Heart left ventricle (tissue), 16 donors: ENCODE measurements at places on chromosomes 13 and 19. TPM values are rescaled to one million over a fixed set of nuclear protein-coding genes. Genes with fewer than 3 reads are reported as not detected.

CCDC9 gene
- total RNA-seq: 6.7 TPM

PEX11G gene
- total RNA-seq: 2.9 TPM

FOSB gene
- total RNA-seq: 0.23 TPM

TJP3 gene
- total RNA-seq: not detected

PSG3 gene
- not detected for total RNA-seq

PSG6 gene
- total RNA-seq: not detected

VSTM1 gene
- total RNA-seq: not detected

APLP1 gene
- 8.9 TPM for total RNA-seq

CEACAM1 gene
- total RNA-seq: 2.5 TPM

ZNF223 gene
- total RNA-seq: 3.2 TPM

SYCN gene
- total RNA-seq: not detected

DNA sequence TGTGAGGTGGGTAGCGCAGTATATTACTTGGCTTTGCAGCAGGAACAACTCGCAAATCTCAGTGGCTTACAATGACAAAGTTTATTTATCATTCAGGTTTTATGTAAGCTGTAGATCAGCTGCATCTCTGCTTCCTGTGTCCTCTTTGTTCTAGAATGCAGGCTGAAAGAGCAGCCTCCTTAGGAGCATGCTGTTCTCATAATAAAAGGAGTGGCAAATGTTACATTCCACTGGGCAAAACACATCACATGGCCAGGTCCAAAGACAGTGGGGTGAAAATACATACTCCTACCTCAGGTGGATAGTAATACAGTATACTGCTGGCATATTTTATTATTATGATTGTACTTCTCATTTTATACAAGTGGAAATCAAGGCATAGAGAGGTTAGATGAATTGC lies 1.2 kb upstream of the CSNK1A1L start:
- DNase-seq: no peak

DNA sequence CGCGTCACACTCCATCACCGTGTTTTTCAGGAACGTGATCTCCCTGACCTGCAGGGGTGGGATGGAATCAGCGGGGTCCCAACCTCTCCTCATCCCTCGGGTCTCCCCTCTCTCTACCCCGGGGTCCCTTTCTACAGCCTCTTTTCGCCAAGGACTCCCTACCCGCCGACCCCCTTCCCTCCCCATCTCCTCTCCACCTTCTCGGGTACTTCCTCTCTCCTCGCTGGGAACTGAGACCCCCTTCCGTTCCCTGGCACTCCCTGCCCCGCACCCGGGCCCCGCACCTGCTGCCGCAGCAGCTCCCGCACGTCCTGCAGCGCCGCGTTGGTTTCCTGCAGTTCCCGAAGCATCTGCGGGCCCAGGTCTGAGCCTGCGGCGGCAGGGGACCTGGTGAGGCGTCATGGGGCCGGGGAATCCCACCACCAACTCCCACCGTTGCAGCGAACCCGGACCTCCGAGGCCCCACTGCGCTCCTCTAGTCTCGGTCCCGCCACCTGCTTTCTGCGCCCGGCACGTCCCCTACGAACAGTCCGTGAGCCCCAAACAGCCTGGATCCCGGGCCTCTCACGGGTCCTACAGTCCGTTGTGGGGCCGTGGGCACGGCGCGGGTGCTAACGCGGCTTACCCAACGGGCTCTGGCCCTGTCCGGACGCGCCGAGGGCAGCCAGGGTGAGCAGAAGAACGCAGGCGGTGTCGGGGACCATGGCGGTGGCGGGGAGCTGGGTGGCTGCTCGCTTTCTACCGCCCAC lies at the start of gene COMP:
Gene COMP (minus strand): TSS at position 740 of the 749 bp plus-strand sequence. CDS start 36 bp downstream, at position 704.
- DNase-seq: no peak

- no peak for DNase-seq
Observed at GRCh38 chr13:45623516-45624090, 8.1 kb upstream of the ERICH6B start.

- no peak for DNase-seq
Observed at GRCh38 chr13:41457589-41458186, 338 bp downstream of the RGCC start.

GRCh38 chr13:23865906-23866305 lies 23.3 kb downstream of the MIPEP start:
- DNase-seq: no peak

DNA sequence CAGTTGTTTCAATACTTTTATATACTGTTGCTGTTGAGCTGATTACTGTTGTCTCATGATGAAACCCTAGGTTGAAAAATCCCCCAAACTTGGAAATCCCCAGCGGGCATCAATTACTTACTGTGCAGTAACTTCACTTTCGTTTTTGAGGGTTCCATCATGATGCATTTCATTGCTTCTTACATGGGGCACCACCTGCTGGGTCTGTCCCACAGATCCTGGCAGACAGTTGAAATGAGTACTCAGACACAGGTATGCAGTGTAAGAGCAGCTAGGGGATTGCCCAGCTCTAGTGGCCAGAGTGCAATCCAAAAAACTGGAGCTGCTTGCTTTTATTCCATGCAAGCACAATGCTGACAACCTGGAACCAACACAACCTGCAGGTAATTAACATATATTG lies 132.5 kb upstream of the ZNF91 start:
- no peak for DNase-seq

- DNase-seq: no peak
Observed at GRCh38 chr19:5193192-5193591, 147.4 kb downstream of the PTPRS start.

DNA sequence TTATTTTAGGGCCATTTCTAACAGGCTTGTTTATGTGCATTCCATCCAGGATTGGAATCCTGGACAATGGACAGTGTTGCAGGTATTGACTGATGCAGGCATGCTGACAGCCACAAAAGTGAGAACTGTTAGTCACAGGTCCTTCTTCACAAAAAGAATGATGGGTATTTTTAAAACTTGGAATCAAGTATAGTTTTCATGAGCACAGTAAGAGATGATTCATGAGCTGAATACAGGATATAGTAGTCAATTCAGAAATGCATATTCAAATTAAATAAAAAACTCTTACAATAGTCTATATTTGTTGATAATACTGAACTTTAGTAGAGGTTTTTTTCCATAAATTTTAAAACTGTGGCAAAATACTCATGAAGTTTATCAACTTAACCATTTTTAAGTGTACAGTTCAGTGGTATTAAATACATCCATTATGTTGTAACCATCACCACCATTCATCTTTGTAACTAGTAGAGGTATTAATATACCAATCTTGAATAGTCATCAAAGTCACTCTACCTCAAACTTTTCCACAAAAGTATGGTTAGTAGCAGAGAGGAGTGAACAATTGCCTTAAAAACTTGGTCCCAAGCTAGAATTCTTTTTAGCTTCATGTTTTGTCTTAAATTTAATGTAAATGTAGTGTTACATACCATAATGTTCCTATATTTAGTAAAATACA lies 79.5 kb downstream of the KCNRG start:
- DNase-seq: no peak

- DNase-seq: no peak
Observed at GRCh38 chr19:12425236-12425887, 15.5 kb downstream of the ZNF443 start.

- no peak for DNase-seq
Observed at GRCh38 chr19:19062454-19063182, 1.2 kb upstream of the SLC25A42 start.

- no peak for DNase-seq
Observed at GRCh38 chr19:970695-971094, 13.4 kb upstream of the WDR18 start.

DNA sequence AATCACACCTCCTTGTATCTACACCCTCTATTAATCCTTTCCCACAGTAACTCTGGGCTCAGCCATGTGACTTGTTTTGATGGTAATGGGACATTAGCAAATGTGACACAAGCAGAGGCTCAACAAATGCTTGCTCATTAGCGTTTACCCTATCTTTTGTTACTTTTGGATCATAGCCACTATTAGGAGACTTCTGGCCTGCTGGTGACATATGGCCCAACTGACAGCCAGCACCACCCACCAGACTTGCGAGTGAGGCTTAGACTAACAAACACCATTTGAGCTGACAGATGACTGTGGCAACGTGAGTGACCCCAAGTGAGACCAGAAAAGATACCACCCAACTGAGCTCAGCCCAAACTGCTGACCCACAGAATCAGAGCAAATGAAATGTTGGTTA lies 154.1 kb downstream of the OLFM4 start:
- DNase-seq: no peak

GRCh38 chr13:114102521-114103288 lies 29.7 kb downstream of the RASA3 start:
- peak; percentile 60 for DNase-seq

DNA sequence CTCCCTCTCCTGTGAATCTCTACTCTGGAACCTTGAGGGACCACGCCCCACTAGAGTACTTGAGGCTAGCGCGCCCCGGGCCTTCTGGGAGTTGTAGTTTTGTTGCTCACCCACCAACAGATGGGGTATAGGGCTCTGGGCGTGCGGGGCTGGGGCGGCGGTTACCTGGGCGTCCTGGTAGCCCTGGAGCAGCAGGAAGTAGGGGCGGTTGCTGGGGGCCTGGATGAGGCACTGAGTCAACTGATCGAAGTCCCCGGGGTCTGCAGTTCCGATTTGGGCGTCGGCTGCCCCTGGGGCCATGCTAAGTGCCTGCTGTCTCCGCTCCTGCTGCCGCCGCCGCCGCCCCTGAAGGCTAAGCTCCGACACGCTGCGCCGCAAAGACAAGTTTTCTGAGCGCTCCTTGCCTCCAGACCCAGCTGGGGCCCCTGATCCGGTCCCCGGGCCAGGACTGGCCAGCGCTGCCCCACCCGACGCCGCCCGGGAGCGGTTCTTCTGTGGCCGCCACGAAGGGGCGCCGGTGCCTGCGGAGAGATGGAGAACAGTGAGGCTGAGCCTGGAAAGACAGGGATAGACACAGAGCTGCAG lies 5.3 kb downstream of the RASIP1 start:
- DNase-seq: peak; percentile 27

- no peak for DNase-seq
Observed at GRCh38 chr13:45705918-45706317, 3.8 kb downstream of the CBY2 start.

DNA sequence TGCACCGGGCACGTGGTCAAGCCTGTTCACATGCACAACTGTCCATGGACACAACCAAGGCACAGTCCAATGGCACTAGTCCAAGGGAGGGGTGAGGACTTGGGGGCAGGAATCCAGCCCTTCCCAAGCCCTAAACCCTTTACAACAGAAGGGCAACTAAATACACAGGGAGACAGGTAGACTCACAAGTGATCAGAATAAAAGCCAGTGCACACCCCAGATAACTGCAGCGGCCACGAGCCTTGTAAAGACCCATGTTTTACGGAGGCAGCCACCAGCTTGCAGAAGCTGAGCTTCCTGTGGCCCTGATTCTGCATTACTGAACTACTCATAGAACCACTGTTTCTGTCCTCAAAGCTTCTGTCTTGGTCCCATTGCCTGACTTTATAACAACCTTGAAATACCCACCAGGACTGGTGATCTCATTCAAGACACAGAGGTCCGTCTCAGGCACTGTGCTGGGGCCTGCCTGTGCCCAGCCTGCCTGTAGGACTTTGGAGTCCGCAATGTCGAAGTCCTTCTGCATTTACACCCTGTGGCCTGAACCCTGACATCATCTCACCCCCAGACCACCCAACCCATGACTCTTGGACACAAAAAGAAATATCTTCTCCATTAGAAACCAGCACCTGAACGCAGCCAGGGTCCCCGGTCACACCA lies 181.2 kb downstream of the COL4A1 start:
- no peak for DNase-seq

DNA sequence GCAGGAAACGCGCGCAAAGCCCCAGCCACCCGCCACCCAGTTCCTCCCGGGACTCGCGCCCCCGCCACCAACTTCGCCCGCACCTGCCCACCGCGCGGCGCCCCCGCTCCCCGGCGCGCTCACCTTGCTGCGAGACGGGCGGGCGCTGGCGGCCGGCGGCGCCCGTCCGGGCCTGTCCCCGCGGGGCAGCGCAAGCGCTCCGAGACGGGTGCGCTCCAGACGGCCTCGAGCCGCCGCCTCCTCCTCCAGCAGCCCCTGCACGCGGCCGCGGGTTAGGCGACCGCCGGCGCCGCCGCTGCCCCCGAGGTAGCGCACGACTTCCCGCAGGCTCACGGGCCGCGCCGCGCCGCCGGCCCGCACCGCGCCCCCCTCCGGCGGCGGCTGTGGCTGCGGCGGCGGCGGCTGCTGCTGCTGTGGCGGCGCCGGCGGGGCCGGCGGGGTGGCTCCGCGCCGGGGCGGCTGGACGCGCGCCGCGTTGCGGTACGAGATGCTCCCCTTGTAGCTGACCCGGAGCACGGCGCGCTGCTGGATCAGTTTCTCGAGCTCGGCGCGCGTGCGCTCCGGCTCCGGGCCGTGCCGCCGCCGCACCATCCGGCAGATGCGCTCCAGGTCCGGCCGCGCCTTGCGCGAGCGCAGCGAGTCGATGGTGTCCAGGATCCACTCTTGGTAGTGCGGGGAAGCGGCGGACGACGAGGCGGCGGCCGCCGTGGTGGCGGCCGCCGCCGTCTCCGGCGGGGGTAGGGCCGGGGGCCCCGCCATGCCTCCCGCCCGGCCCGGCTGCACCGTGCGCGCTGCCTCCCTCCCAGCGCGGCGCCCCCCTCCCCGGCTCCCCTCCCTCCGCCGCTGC lies 666 bp downstream of the SAMD1 start:
- DNase-seq: peak; percentile 86

- no peak for DNase-seq
Observed at GRCh38 chr13:104357174-104357573, 1291.0 kb upstream of the SLC10A2 start.

- peak; percentile 90 for DNase-seq
Observed at GRCh38 chr13:113411216-113412023, 41.9 kb downstream of the ADPRHL1 start.

- no peak for DNase-seq
Observed at GRCh38 chr19:16309643-16310042, 15.0 kb upstream of the KLF2 start.

- no peak for DNase-seq
Observed at GRCh38 chr19:30046522-30046921, 104.5 kb downstream of the URI1 start.

DNA sequence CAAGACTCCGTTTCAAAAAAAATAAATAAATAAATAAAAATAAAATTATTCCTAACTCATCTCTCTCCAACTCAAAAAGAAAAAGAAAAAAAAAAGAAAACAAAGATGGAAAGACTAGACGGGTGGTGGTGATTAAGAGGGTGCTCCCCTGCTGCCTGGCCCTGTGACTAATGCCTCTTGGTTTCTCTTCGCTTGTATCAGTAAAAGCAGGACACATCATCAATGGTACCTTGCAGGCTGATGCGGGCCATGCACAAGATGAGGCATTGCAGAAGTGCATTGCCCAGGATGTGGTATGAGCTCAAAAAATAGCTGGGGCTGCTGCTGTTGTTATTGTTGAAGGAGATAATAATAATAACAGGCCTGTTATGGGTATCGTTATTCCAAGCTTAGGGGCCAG lies 14.6 kb downstream of the ACER1 start:
- no peak for DNase-seq

GRCh38 chr19:8512115-8512967 lies 1.6 kb downstream of the ZNF414 start:
- DNase-seq: no peak

DNA sequence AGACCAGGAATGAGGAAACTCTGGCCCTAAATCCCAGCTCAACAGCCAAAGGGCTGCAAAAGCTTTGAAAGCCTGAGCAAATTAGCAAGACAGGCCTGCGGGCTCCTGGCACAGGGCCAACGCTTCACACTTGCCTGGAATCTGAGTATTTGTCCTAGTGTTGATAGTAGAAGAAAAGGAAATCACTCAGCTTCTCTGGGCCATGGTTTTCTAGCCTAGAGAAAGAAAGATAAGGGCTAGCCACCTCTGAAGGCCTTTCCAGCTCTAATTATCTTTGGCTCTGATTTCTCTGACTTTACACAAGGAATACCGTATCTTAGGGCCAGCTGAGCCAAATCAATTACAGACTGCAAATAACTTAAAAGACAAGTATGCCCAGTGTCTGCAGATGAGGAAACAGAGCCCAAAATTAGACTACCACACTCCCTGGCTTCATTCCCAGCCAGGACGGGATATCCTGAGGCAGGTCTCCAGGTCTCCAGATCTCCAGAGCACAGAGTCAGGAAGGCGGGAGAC lies 69.6 kb downstream of the STK24 start:
- peak; percentile 74 for DNase-seq
